ENCODE measurements at places on chromosomes 7 and 10. TPM values are rescaled to one million over a fixed set of nuclear protein-coding genes. Genes with fewer than 3 reads are reported as not detected.
A peak's percentile ranks its signal among the peaks of the same experiment; 100 is the strongest.

Gene ACTR3C
- total RNA-seq = 2.4 TPM

Gene SFMBT2
- total RNA-seq = 11.6 TPM

Gene PROSER2
- total RNA-seq = 4.1 TPM

Gene ZNF804B
- 7.7 TPM for total RNA-seq

Gene FOXL3
- total RNA-seq = not detected

Gene OR2A1
- total RNA-seq = 6.3 TPM

- DNase-seq = no peak
Measured at GRCh38 chr10:113219446-113219845, 269.4 kb downstream of the TCF7L2 start.

DNA sequence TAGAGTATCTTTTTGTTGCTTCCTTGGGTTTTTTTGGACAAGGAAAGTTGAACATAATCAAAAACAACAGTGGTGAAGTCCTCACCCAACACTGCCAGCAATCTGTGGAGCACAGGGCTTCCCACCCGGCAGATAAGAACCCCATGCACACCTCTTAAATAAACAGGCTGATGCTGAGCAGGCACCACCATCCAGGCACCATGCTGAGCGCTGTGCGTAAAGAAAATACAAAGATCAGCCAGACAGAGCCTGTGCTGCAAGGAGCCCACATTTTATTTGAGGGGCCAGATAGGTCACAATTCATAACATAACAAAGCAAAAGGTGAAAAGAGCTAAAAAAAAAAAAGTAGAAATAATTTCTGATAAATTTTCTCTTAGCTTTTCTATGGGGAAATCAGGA, 231.2 kb downstream of the PTPRN2 start:
- DNase-seq = no peak

DNA sequence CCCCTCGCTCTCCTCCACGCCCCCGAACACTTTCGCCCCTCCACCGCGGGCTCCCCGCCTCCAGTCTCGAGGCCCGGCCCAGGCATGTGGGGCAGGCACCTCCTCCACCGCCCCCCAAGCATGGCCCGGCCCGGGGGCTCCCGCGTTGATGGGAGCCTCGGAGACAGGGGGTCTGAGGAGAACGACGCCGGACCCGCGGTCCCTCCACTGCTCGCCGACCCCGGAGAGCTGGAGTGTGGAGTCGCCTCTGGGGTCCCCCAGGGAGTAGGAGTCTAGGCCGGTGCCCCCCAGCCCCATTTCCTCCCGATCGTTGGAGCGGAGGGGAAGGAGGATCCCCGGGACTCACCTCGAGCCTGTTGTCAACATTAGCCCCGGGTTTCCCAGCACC, 206 bp downstream of the UPF2 start:
- peak; percentile 65 for DNase-seq

DNA sequence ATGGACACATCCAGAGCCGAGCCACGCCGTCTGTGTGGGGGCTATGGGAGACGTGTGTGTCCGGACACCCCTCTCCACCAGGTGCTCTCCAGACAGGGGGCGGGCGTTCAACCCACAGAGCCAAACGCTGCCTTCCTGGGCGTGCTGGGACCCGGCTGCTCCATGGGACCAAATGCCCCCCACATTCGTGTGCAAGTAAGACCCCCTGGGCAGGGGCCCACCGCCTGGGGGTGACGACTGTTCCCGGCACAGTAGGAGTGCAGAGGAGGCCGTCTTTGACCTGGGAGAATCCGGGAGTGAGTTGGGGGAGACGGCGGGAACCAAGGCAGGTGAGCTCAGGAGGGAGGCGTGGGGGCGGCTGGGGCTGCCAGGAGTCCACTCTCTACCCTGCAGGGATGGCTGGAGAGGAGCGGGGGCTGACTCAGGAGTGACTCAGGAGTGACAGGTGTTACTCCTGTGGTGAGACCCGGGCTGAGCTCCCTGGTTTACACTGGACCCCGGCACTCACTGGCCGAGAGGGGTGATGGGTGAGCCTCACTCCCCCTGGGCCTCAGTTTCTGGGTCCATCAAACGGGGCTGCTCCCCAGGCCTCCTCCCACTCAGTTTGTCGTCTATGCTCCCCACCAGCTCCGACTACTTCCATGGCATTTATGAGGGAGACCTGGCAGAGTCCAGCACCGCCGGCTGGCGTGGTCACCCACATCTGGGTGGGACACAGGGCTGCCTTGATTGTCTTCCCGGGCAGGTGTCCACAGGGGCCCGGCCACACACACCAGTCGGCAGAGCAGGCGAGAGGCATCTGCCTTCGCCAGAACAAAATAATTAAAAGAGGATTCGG, 95.0 kb downstream of the MICALL2 start:
- no peak for DNase-seq

- DNase-seq = no peak
Measured at GRCh38 chr10:1515121-1515779, 222.1 kb downstream of the ADARB2 start.

DNA sequence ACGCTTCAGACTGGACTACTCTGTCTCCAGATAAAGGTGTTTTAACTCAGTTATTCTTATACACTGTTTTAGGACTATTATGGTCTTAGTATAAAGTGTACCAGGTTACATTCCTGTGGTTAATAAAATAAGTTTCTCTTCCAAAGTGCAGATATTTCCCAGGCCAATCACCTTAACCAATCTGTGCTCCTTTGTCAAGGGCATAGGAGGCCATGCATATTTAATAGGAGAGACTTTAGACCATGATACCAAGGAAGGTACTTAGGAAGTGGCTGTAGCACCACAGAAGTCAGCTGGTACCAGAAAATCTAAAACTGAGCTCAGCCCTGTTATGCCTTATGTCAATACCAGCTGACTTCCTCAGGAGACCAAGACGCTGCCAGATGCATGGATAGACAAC, 226.5 kb upstream of the TMEM72 start:
- DNase-seq = no peak

DNA sequence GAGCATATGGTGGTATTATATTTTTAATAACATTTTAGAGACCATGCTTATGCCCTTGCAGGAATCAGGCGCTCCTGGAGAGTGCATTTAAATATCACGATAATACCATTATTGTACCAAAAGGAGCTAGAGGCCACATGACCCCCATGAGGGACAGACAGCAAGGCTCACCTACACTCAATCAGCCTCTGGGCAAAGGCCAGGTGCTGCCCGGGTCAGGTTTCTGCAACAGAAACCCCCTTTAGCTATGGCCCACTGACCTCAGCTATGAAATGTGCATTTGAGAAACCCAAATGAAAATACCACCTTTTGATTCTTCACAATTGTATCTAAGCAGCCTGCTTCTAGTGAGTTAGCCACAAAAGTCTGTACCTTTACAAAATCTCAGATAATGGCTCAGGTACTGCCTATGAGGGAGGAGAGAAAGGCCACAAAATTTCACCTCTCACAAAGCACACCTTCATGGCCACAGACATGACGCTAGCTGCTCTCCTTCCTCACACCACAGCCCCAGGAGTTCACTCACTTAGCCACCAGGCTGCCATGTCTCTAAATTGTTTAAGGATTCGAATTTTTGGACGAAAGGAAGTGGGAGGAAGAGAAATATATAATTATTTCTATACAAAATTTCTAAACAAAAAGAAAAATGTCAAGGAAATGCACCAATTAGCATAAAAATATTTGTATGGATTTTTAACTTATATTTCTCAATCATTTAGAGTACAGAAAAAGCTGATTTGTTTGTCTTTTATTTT, 79.9 kb downstream of the GLI3 start:
- no peak for DNase-seq

DNA sequence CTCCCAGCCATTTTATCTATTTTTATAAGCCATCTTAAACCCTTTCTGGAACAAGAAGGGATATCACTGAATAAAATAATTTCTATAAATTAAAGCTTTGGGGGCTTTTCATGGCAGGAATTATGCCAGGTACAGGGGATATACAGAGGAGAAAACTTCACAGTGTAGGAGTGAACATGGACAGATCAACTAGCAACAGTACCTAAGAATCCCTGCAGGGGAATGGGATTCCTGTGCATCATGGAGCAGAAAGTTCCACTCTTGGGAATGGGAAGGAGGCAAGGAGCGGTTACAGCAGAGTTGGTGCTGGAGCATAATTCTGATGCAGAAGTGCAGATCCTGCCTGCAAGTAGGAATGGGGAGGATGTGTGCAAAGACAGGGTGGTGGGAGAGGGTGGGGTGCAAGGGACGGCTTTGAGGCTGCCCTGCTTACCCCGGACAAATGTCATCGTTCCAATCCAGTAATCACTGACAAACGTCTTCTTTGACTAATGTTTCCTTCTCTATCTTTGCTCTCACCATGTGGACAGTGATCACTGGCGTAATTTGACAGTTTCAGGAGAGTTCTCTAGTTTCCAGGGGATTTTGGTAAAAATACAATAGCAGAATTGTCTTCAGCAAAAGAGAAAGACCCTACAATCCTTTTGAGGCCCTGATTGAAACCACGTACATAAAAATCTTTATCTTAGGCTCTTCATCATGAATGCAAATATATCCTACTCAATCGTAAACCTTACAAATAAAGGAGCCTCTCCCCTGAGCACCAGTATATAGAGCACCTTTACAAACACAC, 196.7 kb downstream of the HECW1 start:
- DNase-seq = no peak

GRCh38 chr10:57706016-57706415, 561.7 kb downstream of the IPMK start:
- DNase-seq = peak; percentile 63

DNA sequence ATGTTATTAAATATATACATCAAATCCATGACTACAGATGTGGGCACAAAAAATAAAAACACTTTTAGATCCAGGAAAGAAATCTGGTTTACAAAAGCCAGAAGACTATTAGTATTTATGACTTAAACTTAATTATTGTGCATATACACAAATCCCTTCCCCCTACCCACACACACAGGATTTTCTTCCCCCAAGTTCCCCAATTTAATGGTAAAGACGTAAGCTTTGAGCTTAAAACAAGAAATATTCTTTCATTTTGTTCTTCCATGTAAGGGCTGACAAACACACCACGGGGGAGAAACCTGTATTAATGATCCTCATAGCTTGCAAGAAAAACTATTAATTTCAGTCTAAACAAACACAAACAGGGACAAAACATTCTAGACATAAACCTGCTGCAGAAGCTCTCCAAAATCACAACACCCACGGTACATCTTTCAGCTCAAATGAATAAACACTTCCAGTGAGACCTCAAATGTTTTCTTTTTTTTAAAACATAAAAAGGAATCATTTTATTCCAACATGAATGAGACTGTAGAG, 28.5 kb downstream of the OSBPL3 start:
- no peak for DNase-seq

DNA sequence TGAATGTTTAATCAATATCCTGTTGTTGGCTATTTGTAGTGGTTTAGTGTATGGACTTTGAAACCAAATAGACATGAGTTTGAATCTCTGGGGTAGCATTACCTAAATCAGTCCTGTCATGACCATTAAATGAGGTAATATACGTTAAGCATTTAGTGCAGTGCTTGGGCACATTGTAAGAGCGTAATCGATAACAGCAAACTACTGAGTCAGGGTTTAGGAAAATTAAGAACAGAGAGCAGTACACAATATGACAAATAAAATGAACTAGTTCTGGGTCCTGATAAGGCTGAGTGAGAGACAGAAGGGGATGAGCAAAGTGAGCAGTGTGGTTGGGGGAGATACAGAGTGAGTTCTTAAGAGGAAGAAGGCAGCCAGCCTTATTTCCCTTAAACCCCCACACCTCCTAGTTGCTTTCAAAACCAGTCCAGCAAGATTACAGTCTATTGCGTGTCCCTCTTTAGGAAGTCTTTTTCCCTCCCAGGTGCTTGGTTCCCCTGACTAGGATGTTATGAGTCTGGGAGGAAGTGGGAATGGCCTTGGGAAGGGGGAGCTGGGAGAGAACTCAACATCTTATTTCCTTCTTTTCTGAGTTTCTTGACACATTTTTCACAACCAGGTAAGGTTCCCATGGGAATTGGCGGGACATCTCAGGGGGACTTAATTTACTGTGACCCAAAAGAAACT, 171.0 kb downstream of the SND1 start:
- no peak for DNase-seq

DNA sequence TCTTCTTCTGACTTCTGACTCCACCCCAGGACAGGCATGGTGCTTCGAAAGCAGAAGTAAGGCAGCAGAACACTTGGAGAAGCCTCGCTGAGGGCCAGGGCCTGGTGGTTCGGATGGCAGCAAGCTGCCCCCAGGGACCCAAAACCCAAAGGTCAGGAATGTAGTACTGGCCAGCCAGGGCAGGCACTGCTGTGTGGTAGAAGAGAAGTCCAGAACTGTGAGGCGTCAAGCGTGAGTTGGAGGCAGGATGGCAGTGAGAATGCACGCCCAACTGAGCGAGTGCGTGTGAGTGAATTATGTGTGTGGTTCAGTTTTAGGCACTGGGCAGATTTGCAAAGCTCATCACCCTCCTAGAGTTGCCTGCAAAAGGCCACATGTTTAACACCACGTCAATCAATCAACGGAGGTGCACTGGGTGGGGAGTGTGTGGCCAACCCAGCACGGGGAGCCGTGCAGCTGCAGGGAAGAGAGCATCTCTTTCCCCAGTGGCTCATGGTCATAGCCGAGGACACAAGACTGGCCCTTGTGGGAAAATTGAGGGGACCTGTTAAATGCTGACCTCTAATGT, 144.3 kb downstream of the KCNMA1 start:
- no peak for DNase-seq

GRCh38 chr7:28957751-28958234, 337 bp downstream of the TRIL start:
- no peak for DNase-seq
